EH (cell line): ENCODE measurements at places on chromosomes 3 and 15.

GRCh38 chr3:174337227-174337626 is 521.9 kb upstream of the NAALADL2 start:
- no peak for DNase-seq

GRCh38 chr15:74643665-74644204 is 28.1 kb downstream of the CLK3 start:
- no peak for DNase-seq

- DNase-seq, result no peak
Measured at GRCh38 chr3:149830902-149831301, 17.9 kb downstream of the RNF13 start.

DNA sequence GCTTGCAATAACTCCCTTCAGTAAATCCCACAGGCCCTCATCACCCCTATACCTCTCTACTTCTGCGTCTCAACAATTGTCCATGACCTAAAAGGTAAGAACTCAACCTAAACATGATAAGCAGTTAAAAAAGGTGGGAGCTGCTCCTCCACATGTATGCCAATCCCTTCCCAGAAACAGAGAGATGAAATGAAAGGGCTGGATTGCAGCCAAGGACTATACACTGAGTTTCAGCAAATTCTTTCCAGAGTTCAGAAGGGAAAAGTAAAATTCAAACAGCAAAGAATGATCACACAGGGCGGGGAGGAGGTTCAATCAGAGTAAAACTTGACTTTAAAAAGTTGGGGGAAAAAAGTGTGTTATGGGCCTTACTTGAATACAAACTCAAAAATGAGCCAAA is 27.5 kb downstream of the PLOD2 start:
- DNase-seq, result peak; percentile 46

- no peak for DNase-seq
Measured at GRCh38 chr3:166190360-166190759, 353.1 kb upstream of the BCHE start.

DNA sequence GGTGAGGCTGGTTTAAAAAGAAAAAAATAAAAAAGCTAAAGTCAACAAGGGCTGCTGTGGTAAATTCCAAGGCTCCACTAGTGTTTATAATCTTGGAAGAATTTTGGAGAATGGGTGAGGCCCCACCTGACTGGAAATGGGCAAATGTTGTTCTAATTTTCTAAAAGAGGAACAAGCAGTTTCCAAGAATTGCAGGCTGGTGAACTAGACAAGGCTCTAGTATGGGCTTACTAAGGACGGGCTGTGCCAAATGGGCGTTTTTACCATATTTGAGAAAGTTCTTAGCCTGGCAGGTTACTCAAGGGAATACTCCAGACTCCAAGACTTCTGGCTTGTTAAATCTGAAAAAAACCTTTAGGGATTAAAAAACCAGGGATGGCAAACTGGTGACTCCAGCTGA is 67.0 kb upstream of the ABHD2 start:
- peak; percentile 59 for DNase-seq

- DNase-seq, result no peak
Measured at GRCh38 chr3:128410669-128411573, 55.8 kb downstream of the DNAJB8 start.

DNA sequence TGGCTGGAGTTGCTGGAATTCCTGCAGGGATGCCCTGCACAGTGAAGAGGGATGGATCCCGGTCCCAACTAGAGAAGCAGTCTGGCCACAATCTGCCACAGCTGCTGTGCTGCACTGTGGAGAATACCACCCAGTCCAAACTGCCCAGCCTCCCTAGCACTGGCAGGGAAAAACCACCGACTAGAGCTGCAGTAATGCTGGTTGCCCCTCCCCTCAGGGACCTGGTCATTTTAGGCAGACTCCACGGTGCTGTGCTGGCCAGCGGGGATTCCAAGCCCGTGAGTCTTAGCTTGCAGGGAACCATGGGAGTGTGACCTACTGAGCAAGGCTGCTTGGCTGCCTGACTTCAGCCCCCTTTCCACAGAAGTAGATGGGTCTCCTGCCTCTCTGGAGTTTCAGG is 478.0 kb upstream of the ATP11B start:
- no peak for DNase-seq

GRCh38 chr3:58556761-58557221 is 19.8 kb upstream of the ACOX2 start:
- DNase-seq, result no peak

GRCh38 chr15:50107157-50107556 is 11.9 kb downstream of the ATP8B4 start:
- no peak for DNase-seq

DNA sequence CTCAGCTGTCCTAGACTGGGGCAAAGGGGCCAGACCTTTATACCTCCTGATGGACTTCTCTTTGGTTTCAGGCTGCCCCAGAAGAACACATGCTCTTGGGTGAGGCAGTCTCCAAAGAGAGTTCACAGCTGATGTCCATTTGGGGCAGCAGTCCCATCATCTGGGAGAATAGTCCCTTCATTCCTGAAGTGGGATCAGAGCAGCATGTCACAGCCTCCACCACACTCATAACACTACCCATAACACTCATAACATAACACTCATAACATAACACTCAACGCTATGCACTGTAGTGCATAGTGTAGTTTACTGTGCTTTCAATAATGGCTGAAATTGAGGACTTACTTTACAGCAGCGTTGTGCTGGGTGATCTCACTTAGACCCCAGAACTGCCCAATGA is 36.7 kb upstream of the PLCL2 start:
- no peak for DNase-seq

DNA sequence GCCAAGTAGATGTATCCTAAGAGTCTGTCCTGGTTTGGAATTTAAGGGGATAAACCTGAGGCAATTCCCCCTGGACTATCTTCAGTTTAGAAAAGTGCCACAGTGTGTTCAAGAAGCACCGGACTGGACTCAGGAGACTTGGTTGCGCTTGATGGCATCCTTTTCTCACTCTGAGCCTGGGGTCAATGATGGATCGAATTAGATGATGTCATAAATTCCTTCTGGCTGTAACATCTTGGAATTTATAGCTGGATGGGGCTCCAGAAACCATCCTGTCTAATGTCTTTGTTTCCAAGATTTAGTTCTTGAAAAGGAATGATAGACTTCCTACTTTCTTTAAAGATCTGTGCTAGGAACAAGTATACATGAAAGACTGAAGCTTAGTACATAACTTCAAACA is 280.6 kb downstream of the LPP start:
- DNase-seq, result peak; percentile 63

GRCh38 chr15:53072077-53072476 is 281.9 kb upstream of the ONECUT1 start:
- peak; percentile 1 for DNase-seq

DNA sequence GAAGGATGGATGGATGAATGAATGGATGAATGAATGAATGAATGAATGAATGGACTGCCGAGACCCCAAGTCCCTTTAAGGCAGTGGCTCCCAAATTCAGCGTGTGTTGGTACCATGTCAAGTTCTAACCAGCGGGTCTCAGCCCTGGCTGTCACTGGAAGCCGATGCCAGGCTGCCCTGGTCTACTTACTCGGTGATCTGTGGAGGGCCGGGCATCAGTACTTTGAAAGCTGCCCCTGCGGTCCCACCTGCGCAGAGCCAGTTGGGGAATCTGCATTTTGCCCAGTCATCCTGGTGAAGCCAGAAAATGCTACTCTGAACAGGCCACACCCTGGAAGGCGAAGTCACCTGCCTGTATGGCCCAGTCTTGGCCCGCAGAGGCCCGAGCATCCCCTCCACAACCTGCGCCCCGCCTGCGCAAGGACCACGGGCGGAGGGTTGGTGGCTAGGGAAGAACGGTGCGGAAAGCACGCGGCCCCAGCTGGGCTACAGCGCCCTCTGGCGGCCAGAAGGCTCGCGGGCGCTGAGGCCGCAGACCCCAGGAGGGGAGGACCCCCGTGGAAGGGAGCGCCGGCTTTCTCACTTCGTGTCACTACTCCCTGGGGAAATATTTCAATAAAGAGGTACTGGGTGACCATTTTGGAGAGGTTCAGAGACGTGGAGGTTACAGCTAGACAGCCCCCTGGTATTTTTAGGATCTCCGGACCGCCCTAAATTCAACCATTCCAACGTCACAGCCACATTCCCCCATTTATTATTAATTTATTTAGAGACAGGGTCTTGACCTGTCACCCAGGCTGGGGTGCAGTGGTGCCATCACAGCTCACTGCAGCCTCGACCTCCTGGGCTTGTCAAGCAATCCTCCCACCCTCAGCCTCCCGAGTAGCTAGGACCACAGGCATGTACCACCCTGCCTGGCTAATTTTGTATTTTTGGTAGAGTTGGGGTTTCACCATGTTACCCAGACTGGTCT is 34.9 kb downstream of the PRKCD start:
- DNase-seq, result peak; percentile 46

GRCh38 chr3:98596541-98597500 is 3.4 kb upstream of the CPOX start:
- peak; percentile 40 for DNase-seq

DNA sequence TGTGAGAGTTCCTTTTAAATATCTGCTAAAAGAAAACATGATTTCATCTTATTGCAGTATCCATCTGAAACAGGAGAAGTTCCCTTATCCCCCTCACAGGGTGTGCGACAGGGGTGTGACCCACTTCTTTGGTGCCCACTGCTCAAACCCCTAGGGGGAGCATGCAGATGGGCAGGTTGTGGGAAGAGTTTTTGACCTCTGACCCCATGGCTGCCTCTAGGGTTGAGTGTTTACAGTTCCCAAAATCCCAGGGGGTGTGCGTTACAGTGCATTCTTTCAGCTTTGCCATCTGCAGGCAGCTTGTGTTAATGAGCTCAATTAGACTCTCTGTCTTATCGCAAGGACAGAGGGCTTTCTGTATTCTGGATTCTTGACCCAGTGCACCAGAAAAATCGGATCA is 443.2 kb upstream of the FRG2C start:
- no peak for DNase-seq

DNA sequence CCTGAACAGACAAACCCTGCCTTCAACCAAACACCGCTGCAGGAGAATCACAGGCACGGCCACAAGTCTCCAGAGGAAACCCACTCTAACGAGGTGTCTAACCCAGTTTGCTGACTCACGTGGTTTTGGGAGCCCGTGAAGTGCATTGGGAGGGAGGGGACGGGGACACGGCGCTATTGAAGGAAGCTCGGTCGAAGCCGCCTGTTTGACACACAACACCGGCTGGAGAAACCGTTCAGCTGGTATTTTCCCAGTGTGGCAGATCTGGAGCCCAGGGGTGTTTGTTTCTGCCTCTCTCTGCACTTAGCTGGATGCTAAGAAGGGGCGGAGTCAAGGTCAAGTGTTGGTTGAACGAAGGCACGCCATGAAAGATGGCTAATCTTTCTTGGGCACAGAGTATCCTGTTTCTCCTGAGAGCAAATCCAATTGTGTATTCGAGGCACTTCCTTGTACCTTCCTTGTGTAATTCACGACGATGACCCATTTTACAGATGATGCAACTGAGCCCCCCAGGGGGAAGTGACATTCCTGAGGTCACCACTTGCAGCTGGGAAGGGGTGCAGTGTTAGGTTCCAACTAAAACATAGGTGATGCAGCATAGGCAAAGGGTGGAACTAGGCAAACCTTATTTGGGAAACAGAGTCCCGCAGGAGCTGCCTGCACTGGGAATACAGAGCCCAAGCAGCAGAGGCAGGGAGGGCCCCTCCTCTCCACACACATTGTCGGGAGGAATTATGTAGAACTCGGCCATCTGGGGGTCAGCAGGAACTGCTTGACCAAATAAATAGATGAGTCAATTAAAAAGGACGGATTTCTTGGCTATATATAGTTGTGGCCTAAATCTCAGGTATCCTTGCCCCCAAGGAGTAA is 22.5 kb downstream of the SLC6A6 start:
- DNase-seq, result peak; percentile 77

- peak; percentile 47 for DNase-seq
Measured at GRCh38 chr3:117719316-117719926, 1009.8 kb downstream of the TUSC7 start.

GRCh38 chr3:44437800-44438199 is 39.7 kb downstream of the ZNF445 start:
- DNase-seq, result no peak

- DNase-seq, result peak; percentile 48
Measured at GRCh38 chr3:139718415-139718814, 40.6 kb upstream of the NMNAT3 start.
